ENCODE measurements at places on chromosomes 4 and X.

DNA sequence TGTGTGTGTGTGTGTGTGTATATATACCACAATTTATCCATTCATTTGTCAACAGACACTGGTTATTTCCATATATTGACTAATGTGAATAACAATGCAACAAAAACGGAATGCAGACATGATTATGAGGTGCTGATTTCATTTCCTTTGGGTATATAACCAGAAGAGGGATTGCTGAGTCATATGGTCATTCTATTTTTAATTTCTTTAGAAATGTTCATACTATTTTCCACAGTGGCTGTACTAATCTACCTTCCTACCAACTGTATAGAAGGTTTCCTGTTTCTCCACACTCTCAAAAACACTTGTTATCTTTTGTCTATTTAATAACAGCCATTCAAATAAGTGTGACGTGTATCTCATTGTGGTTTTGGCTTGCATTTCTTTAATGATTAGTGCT is 269.9 kb downstream of the OPHN1 start:
- DNase-seq = no peak

- DNase-seq = no peak
Measured at GRCh38 chr4:177222781-177223180, 86.9 kb upstream of the NEIL3 start.

DNA sequence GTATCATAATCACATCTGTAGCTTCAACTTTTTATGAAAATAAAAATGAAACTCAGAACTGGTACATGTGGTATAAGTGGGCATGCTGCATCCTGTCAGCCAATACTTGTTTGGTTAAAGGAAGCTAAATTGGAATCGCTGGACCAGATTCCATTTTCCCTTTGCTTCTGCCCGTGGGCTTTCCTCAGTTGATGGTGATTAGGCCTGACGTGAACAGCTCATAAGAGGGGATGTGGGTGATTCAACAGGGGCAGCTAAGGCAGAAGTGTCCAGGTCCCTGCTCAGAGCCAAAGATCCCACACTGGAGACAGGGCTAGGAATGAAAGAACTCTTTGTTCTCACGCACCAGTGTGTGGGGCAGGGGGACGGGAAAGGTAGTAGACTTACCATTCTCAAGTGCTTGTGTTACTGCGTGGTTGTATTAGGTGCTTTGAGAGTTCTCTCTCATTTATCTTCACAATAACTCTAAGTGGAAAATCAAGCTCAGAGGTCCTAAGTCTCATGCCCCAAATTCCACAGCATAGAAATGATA is 63.2 kb upstream of the GUCY1A1 start:
- DNase-seq = no peak

GRCh38 chr4:58600290-58600689 is 1490.1 kb upstream of the IGFBP7 start:
- DNase-seq = no peak

DNA sequence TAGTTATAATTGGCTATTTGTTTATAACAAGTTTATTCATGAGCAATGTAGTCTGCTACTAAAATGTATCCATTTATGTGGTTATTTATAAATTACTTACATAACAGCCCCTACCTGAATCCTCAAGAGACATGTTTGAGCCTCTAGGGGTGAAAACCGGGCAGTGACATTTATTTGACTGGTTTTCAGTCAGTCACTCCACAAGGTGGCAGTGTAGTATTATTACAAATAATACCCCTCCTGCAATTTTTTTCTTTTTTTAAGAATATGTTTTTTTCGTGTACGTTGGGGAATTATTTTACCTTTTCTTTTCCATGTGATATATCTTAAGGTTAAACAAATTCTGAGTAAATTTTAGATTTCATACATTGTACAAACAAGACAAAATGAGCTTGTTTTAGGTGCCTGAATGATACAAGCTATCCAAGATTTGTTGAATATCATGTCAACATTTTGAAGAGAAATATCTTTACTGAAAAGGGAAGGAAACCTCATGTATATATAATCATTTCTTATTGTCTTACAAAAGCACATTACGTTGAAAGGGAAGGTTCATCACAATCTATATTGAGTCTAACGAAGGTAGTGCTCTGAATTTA is 598.7 kb upstream of the TECRL start:
- peak; percentile 16 for DNase-seq

All from inflammatory macrophage (primary cell).